Tibial nerve (tissue), 4 donors: ENCODE measurements at places on chromosomes 2 and 18. TPM values are rescaled to one million over a fixed set of nuclear protein-coding genes. Genes with fewer than 3 reads are reported as not detected.

- no peaks in the 10 kb centered on the region for H3K27me3 ChIP-seq
- no peak overlapping the region for H3K4me3 ChIP-seq
- H3K27ac ChIP-seq: no peak overlapping the region
- H3K4me1 ChIP-seq: no peaks in the 10 kb centered on the region
These were observed 54.9 kb upstream of the CAPN13 start for GRCh38 chr2:30862054-30862651.

GRCh38 chr2:101752716-101753616, 55.5 kb downstream of the MAP4K4 start:
- peak overlapping the region; percentile 78 for H3K27ac ChIP-seq
- no peak overlapping the region for H3K4me3 ChIP-seq
- no peaks in the 10 kb centered on the region for H3K27me3 ChIP-seq

Gene ASB18
- not detected for total RNA-seq

Gene RUFY4
- not detected for total RNA-seq
